Neural progenitor cell (in vitro differentiated cells): ENCODE measurements at places on chromosomes 2 and 18. TPM values are rescaled to one million over a fixed set of nuclear protein-coding genes. Genes with fewer than 3 reads are reported as not detected.

Gene VWA3B
- total RNA-seq, result not detected in 2 replicates

Gene UGT1A9
- not detected in 2 replicates for total RNA-seq

Gene SEH1L
- total RNA-seq, result 40.5 and 48.6 TPM in 2 replicates

Gene SEMA4C
- total RNA-seq, result 39.1 and 103 TPM in 2 replicates

Gene PROKR1
- total RNA-seq, result 1.8 and 2.1 TPM in 2 replicates
